ENCODE measurements at places on chromosomes 1 and 21.

GRCh38 chr1:202981939-202982338 lies 14.9 kb upstream of the CYB5R1 start:
- DNase-seq = no peak

- no peak for DNase-seq
Observed at GRCh38 chr1:156418416-156419070, 49.5 kb downstream of the RHBG start.

- DNase-seq = no peak
Observed at GRCh38 chr21:44618909-44619308, 7.0 kb downstream of the KRTAP10-8 start.

- DNase-seq = peak; percentile 44
Observed at GRCh38 chr1:171486048-171486519, 754 bp downstream of the PRRC2C start.

GRCh38 chr1:78033797-78034172 lies 12.0 kb upstream of the GIPC2 start:
- no peak for DNase-seq

DNA sequence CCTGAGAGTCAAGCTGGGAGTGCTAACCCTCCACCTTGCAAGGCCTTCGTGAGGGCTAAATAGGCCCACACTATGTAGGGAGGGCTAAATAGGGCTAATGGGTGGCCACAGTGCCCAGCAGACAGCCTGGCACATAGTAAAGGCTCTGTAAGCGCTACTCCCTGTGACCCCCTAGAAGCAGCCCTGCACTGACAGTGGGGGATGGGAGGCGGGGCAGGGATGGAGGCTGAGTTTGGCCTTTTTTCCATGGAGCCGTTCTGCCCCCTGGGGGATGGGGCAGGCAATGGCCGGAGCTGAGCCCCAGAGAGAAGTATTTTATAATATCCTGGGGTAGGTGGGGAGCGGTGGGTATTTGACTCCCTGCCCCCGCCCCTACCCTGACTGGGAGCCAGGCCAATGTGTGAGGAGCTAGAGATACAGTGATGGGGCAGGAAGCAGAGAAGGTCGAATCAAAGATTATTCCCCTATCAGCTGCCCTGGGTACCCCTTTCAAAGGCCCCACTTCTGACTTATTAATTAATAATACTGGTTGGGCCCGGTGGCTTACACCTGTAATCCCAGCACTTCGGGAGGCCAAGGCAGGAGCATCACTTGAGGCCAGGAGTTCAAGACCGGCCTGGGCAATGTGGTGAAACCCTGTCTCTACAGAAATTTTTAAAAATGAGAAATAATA lies 42.3 kb downstream of the LACTBL1 start:
- DNase-seq = peak; percentile 90

- peak; percentile 96 for DNase-seq
Observed at GRCh38 chr1:172532183-172532699, 709 bp upstream of the SUCO start.

DNA sequence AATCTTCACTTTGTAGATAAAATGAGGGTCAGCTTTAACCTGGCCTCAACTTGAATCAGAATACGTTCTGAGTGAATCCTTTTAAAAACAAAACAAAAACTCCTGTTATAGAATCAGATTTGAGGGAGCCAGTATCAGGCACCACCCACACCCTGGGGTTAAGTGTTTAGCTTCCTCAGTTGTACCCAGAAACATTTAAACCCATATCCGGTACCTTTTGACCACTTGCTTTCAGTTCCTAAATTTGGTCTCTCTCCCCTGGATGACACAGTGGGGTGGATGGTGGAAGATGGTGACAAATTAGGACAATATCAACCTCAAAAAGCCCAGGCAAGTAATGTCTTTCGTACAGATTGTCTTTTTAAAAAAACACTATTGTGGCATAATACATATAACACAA lies 10.4 kb downstream of the KLHDC7A start:
- DNase-seq = no peak

- DNase-seq = no peak
Observed at GRCh38 chr21:43944078-43944633, 68.0 kb upstream of the TRAPPC10 start.

DNA sequence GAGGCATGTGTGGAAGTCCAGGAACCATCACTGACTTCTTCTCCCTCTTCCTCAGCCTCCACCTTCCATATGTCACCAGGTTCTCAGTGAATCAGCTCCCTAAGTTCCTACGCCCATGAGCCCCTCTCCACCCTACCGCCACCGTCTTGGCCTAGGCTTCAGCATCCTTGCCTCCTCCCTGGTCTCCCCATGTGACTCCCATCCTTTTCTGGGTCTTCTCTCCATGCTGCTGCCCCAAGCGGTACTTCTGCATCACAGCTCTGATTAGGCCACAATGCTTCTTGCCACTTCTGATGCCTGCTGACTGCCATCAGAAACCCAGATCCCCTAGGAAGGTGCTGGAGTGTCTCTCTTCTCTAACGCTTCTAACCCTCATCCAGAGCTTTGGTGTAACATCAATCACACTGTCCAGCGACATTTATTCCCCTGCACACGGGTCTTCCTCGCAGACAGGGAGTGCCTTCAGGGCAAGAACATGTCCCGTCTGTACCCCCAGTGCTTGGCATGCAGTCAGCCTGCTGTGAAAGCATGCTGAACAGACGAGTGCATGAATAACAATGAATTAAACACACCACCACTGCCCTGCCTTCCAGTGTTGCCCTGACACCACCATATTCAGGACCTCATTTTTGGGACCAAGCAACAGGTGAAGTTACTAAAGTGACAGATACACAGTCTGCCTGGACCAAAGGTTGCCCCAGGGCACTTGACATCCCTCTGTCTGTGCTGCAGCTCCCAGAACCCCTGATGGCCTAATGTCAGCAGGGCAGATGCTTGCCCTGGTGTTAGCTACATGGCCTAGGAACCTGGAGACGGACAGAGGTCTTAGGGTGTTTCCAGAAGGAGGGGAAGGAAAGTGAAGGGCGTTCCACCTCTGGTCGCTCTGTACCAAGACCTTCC lies 158.7 kb upstream of the EDN2 start:
- no peak for DNase-seq

DNA sequence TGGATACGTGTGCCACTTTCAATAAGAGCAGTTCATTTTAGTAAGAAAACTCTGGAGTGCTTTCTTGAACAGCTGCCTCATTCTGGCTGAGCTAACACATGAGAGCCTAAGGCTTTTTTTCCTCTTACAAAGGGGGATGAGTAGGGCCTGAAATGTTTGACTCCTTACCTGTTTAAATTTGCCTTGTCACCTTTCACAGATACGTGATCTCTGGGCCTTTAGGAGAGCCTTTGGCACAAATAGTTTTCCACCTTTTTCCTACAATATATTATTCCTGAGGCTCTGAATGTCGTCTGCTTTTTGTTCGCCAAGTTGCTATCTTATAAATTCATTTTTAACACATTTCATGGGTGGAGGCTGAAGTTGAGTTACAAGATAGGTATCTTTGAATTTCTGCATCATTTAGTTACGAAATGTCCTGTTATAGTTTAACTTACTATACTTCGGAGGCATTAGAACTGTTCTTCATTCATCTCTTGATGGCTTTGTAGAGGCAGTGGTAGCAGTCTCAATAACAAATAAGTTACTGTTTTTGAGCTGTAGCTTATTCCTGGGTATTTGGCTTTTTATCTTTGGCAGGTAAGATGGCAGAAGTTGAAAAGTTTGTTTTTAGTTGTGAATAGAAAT lies 17.2 kb downstream of the UBAP2L start:
- DNase-seq = no peak

DNA sequence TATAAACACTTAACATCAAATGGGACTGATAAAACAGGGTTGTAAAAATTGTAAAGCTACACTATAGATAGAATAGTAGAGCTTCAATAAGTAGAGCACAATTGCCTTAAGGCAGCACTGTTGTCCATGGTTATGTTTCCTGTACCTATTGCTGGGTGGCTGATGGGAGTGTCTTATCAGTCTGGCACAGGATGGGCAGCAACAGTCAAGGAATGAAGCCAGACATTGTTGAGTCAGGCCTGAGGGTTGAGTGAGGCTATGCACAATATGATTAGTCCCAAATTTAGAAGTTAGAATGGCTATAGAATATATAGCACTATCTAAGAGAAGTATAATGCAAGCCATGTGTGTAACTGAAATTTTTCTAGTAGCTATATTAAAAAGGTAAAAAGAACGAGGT lies 25.0 kb upstream of the CD1D start:
- no peak for DNase-seq

- DNase-seq = peak; percentile 18
Observed at GRCh38 chr1:243475966-243476365, 220.1 kb downstream of the SDCCAG8 start.

GRCh38 chr1:106266786-106267185 lies 789.7 kb upstream of the PRMT6 start:
- no peak for DNase-seq

- DNase-seq = no peak
Observed at GRCh38 chr1:154773551-154773950, 96.5 kb downstream of the KCNN3 start.

- DNase-seq = peak; percentile 18
Observed at GRCh38 chr1:59718064-59718988, 96.4 kb upstream of the HOOK1 start.

- DNase-seq = no peak
Observed at GRCh38 chr21:42176859-42177258, 42.1 kb upstream of the ABCG1 start.

- no peak for DNase-seq
Observed at GRCh38 chr1:21307210-21307609, 16.9 kb upstream of the ECE1 start.

DNA sequence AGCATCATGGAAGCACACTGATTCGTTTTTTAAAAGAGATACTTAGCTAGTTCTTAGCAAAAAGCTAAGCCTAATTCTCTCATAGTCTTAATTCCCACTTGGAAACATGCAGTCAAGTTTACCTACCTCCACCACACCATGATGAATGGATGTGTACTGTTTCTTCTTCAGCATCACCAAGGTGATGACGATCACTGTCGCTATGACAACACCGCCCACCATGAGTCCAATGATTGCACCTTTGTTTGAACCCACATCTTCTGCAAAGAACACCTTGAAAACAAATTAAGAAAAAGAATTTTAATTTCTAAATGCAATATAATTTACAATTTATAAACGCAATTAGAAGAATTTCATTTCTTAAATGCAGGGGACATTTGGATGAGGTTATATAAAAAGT lies 156.8 kb downstream of the GABPA start:
- no peak for DNase-seq

DNA sequence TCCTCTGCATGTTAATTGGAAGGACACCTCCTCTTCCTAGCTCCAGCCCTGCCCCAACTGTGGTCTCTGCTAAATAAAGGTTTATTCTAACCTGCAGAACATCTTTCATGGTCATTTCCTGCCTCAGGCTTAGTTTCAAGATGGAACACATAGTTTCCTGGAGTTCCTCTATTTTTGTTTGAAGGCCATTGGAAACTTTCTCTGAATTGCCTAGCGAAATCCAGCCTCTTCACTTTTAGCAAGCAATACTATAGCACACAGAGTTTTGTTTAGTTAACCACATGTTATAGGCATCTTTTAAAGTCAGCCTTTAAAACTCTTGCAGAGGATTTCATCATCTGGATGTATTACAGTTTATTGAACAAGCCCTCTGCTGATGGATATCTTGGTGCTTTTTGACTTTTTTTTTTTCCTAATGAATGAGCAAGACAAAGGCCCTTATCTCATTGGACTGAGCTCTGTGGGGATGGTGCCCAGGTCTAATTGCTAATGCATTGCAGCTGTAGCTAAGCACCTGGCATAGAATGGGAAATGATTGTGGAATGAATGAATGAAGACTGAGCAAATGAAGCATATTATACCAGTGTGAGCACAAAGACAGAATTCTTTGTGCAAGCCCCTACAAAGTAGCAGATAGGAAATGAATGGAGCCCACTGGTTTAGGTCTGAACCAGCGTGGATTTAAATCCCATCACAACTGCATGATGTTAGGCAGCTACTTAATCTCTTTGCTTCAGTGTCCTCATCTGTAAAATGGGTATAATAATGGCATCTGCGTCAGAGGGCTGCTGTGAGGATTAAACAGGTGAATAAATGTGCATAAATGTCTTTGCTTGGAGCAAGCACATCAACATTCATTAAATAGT lies 641 bp upstream of the CFAP107 start:
- no peak for DNase-seq

DNA sequence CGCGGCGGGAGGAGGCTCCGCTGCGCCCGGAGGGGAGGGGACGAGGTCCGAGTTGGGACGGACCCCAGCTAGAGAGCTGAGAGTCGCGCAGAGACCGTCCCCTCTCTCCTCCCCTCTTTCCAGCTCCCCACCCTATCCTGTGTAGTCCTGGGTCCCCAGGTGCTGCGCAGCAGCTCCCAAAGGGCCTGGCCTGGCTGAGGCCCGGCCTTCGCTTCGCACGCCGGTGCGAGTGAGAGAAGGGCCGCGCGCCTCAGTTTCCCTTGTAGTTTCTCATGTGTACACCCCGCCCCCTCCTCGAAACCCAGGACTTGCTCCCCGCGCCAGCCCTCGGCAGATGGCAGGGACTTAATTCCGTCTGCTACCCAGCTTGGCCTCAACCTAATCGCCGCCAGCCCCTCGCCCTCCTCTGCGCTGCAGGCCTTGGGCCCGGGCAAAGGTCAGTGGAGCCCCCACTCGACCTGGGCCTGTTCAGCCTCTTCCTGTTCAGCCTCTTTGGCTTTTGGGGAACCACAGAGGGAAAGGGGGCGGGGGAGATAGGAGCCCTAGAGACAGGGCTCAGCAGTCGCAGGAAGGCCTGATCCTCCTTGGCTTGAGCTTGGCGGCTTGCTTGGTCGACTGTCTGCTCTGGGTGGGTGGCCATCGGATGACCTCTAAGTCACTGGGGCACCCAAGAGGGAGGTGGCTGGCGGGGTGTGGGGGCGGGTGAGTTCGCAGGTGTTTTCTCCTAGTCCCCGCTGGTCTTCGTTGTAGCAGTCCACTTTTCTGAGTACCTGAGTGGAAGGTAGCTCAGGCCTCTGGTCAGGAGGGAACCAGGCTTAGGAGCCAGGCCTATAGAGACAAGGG lies 1.0 kb downstream of the ZNF687 start:
- peak; percentile 18 for DNase-seq

DNA sequence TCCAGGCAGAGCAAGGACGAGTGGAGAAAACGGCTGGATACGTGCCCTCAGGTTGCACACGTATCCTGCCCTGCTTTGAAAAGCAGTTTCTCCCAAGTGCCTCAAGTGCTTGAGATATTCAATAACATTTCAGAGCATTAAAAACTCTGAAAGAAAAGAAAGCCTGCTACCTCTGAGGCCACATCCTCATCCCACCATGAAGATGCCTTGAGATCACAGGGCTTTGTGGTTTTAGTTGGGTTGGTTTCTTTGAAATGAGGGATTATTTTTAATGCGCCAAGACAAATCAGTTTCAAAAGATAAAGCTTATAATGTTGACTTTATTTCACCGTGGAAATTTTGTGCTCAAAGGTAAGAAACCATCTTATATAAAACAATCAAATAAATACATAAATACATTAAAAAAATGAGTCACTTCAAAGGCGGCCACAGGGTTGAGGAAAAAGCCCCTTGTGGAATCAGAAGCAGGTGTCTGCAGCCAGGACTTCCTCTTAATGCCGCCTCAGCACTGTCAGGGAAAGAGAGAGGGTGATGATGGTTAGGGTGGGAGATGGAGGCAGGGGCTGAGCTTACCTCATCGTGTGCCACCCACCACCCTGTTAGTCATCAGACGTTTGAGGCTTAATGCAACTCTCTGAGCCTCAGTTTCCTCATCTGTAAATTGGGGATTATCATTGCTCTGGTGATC lies 1.4 kb downstream of the NPPB start:
- DNase-seq = no peak
